ENCODE measurements at places on chromosomes 7 and 10.

DNA sequence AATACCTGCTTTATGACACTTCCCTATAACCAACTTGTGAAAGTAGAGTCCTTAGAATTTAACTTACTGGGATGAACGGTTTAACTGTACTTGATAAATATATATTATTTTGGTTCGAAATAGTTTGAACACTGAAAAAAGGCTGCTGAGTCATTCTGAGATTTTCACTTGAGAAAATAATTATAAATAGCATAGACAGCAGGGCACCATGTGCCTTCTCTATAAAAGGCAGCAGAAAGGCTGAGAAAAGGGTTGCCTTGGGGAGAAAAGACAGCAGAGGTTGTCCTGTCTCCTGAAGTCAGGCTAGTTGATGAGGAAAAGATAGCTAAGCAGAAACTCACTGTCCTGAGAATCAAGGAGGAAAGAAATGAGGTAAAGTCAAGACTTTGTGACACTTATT is 92.4 kb downstream of the CTTNBP2 start:
- DNase-seq = no peak

DNA sequence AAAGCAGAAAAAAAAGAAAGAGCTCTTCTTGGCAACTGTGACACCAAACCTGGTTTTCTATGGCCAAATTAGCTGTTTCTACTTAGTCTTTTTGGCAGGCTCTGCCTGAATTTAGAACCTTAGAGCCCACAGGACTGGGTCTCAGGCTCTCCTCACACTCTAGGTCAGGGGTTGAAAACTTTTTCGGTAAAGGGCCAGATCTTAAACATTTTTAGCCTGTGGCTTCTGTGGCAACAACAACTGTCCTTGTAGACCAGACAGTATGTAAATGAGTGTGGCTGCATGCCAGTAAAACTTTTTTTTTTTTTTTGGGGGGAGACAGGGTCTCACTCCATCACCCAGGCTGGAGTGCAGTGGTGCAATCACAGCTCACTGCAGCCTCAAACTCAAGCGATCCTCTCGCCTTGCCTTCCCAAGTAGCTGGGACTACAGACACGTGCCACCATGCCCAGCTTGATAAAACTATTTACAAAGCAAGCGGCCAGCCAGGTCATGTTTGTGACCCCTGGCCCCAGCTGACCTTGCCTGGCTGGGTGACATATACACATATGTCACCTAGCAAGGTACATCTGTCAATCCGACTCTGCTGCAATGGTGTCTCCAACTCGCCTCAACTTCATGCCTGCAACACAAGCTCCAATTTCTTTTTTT is 17.4 kb downstream of the KPNA7 start:
- DNase-seq = no peak

DNA sequence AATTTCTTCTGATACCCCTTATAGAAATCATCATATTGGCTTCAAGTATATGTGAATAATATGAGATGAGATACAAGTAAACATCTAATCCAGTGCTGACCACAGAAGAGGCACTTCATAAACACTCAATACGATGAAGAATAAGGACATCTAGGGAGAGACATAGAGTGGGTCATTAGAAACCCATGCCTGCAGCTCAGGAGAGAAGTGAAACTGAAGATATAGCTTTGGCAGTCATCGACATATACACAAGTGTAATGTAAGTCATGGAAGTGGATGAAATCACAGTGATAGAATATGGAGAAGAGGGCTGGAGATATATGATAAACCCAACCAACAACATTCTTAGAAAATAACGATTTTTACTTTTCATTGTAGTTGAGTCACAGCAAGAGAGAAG is 665.0 kb downstream of the PARD3 start:
- DNase-seq = no peak

GRCh38 chr10:131087464-131088215 is 223.9 kb downstream of the TCERG1L start:
- no peak for DNase-seq

GRCh38 chr7:142822714-142823113 is 32.2 kb upstream of the EPHB6 start:
- DNase-seq = no peak

- DNase-seq = no peak
Observed at GRCh38 chr10:116589926-116590325, 833 bp upstream of the PNLIPRP1 start.

GRCh38 chr7:96532428-96532935 is 177.2 kb downstream of the SEM1 start:
- DNase-seq = no peak

- no peak for DNase-seq
Observed at GRCh38 chr7:155342313-155342712, 44.6 kb downstream of the INSIG1 start.

DNA sequence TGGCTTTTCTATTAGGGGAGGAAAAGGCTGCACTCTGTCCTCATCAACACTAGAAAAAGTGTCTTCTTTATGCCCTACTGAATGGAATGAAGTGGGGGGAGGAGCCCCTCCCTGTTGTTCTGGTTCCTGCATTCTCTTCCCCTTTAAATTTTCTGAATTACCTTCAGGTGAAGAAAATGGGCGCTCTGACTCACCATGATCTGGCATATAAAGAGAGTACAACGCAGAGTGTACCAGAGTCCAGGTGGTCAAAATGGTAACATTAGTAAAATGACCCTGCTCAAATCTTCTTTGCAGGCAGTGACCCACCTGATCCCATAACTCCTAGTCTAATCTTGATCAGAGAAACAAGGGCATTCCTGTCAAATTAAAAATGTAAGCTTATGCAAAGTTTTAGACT is 80.7 kb downstream of the THSD7A start:
- no peak for DNase-seq

DNA sequence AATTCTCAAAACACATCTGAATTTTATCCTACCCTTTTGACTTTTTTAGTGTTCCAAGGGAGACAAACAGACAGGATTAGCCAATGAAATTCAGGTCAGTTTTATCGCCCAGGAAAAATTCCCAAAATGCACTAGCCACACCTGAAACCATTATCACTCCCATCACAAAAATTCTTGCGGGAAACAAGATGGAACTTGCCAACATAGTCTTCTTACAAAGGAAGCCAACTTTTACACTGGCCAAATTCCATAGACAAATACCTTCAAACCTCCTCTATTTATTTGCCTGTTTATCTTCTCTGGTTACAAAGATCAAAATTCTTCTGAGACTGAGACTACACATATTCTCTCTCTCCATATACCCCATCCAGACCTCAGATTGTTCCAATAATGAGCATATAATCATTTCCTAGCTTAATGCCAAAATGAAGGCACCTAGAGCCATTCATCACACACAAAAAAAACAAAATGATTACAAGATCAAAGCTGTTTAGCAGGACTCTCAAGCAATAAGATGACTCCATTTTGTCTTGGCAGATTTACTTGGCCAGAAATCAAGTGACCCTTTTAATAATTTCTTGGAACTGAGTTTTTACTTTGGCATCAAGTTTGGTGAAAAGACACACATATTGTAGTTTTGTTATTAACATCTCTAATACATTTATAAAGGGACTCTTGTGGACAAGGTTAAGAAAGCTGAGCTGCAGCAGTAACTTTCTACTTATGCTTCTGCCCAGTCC is 30.2 kb downstream of the MET start:
- no peak for DNase-seq

DNA sequence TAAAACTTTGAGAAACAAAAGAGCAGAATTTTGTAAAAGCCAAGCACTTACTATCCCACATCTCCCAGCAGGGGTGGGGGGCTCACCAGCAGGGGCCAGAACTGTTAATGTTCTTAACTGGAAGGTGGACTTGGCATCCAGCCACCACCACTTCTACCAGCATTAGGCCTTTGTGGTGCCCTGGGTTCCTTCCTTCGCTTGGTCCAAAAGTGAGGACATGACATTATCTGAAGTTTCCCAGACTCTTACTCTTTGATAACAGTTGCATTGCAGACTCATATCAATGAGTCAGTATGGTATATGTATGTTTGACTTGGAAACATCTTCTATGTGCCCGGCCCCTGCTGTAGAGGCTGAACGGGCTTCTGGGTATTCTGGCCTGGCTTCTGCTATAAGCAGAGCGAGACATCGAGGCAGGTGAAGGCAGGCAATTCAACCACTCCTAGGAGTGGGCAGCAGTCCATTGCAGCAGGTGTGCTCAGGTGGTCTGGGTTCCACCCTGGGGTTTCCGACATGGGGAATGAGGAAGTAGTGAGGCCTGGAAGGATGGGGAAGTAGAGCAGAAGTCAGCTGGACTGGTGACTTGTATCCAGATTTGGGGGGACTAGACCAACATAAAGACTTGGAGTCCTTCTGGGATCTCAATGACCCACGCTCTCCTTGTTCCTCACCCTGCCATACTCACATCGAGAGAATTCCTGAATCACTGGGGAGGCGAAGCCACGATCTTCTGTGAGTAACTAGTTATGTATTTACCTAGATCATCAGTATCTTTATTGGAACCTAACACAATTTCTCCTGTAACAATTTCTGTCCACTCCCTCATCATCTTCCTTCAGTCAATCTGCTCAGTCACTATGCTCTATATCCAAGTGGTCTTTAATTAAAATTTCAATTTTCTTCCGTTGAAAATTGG is 4.1 kb downstream of the ZNF777 start:
- DNase-seq = no peak

GRCh38 chr10:119872610-119872859 is at the start of gene MCMBP:
MCMBP (minus strand) TSS chr10:119872843; CDS start chr10:119872584, 259 bp downstream.
- no peak for DNase-seq

- DNase-seq = no peak
Observed at GRCh38 chr10:92894081-92894655, 45.8 kb downstream of the EXOC6 start.

- no peak for DNase-seq
Observed at GRCh38 chr10:98340261-98340939, 72.4 kb upstream of the LOXL4 start.

DNA sequence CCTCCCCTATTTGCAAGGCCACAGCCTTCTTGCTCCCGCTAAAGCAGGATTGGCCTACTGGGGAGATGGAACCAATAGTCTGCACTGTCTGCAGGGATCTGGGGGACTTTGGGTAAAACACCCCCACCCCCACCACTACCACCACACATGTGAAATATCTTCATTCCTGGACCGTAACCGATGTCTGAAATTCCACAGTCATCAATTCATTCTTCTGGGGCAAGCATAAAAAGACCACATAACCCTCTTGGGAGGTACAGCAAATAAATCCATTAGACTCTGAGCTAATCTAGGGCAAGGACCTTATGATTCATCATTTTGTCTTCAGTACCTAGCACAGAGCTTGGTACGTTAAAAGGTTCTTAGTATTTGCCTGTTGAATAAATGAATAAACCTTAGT is 307.8 kb downstream of the GPAM start:
- no peak for DNase-seq

- DNase-seq = no peak
Observed at GRCh38 chr7:138170959-138171703, 94.9 kb downstream of the AKR1D1 start.

- no peak for DNase-seq
Observed at GRCh38 chr7:157854066-157854891, 517.5 kb downstream of the DNAJB6 start.

- DNase-seq = no peak
Observed at GRCh38 chr10:30812018-30812851, 182.7 kb upstream of the LYZL2 start.

DNA sequence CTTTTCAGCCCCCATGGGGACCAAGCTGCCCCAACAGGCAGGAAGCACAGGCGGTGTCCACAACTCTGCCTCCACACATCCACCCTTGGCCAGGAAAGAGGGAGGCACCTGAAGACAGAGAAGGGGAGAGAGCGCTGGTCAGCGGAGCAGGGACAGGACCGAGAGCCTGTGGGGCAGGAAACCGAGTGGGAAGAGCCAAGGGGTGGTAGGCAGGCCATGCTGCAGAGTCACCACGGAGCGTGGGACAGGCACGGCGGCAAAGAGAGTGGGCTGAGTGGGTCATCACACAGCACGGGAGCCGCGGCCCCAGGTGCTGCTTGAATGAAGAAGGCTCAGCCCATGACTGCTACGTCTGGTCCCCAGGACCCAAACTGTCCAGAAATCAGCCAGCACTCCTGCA is 109.8 kb downstream of the PTPRN2 start:
- DNase-seq = no peak

- no peak for DNase-seq
Observed at GRCh38 chr7:133575726-133576440, 323.0 kb downstream of the EXOC4 start.

GRCh38 chr10:125102821-125103220 is 57.5 kb downstream of the CTBP2 start:
- DNase-seq = no peak

GRCh38 chr7:101173752-101174244 is 6.3 kb downstream of the NAT16 start:
- no peak for DNase-seq

DNA sequence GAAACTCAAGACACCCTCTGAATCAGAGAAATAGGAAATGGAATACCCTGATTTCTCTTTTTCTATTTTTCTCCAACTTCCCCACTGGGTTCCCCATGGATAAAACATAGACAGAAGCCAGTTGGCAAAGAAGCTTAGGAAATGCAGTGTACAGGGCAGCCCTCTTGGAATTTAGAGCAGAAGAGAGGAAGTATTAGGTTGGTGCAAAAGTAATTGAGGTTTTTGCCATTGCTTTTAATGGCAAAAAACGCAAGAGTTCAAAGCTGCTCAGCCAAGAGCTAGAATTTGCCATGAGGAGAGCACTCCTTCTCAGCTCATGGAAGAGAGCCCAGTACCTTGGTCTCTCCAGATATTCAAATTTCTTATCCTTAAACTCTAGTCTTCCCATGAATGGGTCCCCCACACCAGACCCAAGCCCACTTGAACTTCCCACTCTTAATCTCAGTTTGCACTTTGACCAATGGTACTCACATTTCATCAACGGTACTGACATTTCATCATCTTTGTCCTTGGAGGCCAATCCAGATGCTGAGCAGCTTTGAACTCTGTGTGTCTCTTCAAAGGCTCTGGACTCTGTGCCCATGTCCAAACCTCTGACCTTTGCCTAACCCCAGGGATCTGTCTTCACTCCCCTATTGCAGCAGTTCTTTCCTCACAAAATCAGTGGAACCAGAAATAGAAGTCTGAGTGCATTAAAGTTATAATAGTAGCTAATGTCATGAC is 73.2 kb upstream of the PPP1R3C start:
- DNase-seq = no peak

GRCh38 chr7:108296911-108297310 is 159.3 kb downstream of the NRCAM start:
- DNase-seq = no peak

GRCh38 chr7:87316846-87317552 is 28.5 kb upstream of the CROT start:
- DNase-seq = no peak

DNA sequence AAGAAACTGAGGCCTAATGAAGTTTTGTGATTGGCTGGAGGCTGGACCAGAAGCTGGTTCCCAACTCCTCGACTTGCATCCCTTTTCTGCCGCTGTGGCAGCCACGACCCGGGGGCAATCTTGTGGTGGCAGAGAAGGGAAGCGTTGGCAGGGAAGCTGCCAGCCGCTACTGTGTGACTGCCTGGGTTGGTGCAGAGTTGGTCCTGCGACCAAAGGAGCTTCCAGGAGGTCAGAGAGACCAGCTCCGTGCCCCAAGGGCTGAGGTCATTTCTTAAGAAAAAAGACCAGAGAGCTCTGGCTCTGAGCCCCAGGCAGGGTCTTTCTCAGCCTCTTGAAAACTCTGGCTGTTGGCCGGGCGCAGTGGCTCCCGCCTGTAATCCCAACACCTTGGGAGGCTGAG is 47.2 kb downstream of the PRF1 start:
- DNase-seq = no peak
